ENCODE measurements at places on chromosomes 5 and 9.

DNA sequence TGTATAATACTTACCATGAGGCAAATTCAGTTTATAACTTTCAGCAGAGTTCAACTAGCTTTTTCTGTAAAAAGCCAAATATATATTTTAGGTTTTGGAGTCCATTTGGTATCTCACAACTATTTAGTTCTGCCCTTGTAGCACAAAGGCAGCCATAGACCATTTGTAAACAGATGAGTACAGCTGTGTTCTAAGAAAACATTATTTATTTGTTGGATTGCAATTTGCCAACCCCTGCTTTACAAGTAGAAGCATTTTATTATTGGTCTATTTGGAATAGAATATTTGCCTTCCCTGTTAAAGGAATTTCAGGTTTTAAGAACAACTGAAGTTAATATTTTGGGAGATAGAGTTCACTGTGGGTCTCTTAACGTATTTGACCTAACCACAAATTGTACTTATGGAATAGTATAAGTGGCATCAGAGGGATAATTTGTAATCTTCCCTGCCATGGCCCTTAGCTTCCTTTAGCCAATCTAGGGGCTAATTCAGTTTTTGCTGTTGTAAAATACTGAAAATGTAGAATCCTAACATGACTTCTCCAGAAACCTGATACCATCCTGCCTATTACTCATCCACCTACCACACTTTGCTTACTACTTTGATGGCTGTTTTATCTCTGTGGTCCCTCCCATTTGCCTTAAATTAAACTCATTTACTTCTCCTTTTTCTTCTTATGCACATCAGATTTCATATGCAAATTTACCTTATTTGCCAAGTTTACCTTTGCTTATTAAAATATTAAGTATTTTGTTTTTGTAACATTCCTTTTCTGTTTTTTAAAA lies 109.2 kb downstream of the DMXL1 start:
- no peak for DNase-seq

- no peak for DNase-seq
Observed at GRCh38 chr5:28117691-28118090, 1079.3 kb upstream of the CDH9 start.

DNA sequence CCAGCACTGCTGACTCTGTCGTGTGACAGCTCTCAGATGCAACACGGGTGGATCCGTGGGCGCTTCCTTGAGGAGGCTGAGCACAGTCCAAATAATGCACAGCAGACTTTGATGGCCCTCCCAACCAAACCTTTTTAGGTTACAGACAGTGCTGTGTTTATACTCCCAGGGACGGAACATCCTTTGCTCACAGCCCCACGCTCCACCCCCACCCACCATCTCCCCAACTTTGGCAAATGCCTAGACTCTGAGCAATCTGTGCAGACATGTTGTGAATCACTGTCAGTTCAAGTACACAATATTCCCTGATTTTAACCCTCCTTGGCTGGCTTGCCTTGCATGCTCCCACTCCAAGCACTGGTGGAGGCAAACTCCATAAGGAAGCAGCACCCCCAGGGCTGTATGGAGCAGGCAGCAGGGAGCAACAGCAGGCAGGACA lies 324.6 kb downstream of the MLLT3 start:
- DNase-seq: no peak

GRCh38 chr9:105205787-105206495 lies 38.5 kb upstream of the SLC44A1 start:
- DNase-seq: no peak

DNA sequence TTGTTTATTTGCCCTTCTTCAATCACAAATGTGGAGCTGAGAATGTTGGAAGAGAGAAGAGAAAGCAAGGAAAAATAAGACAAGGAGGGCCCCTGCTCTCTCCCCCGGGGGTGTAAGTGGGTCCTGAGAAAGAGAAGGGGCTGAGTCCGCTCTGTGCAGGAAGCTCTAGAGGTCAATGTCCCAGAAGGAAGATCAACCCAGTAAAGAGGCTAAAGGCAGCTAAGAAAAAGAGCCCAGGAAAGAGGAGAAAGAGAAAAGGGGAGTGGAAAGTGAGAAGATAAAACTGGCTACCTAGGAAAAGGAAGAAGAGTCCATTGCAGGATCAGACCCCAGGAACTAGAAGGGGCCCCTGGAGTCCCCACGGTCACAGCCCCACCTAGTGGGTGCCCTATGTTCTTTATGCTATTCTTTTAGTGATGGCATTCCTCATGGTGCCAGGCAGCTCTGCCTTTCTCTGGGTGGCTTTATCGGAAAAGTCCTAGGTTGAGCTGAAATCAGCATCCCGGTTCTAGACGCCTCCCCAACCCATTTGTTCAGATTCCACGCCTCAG lies 583.4 kb downstream of the ACTL7B start:
- DNase-seq: peak; percentile 1

DNA sequence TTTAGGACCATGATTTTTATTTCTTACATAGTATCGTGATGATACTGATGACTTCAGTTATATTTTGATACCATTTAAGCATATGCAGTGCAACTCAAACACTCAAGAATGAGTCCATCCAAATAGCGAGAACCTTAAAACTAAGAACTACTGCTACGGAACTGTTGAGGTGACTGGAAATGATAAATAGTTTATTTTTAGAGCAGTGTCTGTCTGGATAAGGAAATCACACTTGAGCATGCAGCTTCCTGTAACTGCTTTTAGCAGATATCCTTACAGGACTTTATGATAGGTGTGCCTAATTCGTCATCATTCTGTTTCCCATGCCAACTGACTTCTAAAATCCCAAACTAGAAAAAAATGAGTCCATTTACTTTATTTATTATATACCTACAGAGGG lies 85.5 kb downstream of the ADGRV1 start:
- DNase-seq: peak; percentile 19

- DNase-seq: no peak
Observed at GRCh38 chr5:144198386-144198785, 27.7 kb downstream of the KCTD16 start.

GRCh38 chr9:4574657-4575243 lies 84.5 kb downstream of the SLC1A1 start:
- no peak for DNase-seq

DNA sequence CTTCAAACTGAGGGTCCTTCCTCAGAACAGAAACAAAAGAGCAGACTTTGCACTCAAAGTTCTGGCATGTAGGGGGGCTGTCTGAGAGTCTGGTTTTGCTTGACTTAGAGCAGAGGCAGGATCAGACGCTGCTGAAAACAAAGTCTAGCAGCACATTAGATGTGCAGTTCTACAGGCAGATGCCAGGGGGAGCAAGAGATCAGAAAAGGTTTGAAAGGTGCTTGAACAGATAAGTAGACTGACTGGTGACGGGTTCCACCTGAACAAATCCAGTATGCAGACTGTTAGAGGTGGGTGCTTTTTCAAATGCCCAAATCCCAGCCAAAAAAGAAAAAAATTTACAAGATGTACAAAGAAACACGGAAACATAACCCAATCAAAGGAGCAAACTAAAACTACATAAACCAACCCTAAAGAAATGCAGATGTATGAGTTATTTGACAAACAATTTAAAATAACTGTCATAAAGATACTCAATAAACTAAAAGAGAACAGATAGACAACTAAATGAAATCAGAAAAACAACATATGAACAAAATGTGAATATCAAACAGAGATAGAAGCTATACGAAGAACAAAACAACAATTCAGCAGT lies 194.7 kb upstream of the FREM1 start:
- peak; percentile 10 for DNase-seq

DNA sequence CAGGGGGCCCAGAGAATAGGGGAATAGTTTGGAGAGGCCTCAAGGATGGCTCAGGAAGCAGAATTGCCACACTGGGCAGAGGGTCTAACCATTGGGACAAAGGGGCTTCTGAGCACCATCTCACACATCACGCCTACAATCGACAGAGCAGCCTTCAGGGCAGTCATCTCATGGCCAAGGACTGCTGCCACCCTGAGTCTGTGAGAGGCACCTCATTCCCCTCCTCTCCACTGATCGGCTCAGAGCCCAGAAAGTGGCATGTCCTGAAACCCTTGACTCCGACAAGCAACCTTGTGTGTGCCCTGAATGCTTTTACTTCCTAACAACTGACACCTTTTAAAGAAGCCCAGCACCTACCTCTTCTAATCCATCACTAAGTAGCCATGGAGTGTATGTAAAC lies 128.9 kb upstream of the PTPN3 start:
- DNase-seq: no peak

DNA sequence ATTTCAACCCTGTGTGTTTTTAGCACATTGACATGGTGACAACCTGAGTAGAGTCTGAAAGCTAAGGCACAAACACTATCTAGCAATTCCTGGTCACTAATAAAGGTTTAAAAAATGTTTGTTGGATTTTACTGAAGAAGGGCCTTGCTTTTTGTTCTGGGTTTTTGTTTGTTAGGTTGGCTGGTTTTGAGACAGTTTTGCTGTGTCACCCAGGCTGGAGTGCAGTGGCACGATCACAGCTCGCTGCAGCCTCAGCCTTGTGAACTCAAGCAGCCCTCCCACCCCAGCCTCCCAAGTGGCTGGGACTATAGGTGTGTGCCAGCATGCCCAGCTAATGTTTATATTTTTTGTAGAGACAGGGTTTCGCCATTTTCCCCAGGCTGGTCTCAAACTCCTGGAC lies 39.0 kb downstream of the PRKACG start:
- no peak for DNase-seq
